CD4-positive, alpha-beta T cell treated with Interleukin-17A for 4 hours (primary cell): ENCODE measurements at places on chromosomes 11 and 22.

DNA sequence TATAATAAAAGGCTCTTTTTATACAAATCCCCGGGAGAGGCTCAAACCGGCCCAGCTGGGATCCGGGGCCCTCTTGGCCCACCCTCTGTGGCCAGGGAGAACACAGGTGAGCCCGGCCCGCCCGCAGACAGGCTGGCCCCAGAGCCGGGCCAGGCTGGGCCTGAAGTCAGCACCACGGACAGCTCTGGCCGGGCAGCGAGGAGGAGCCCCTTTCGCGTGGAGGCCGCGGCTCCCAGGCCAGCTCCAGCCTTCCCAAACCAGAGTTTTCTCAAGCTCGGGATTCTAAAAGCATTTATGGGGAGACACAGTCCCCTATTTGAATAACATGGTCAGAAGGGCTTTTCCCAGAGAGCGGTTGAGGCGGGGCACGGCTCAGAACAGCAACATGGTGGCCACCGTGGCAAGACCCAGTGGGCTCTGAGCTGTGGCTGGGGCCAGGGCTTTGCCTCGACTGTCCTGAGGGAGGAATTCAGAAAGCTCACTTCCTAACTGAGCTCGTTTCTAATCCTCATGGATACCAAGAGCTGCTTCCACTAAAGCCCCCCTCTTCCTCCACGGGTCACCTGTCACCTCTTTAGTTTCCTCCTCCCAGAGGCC, 115.4 kb downstream of the BRD1 start:
- no peak for DNase-seq

DNA sequence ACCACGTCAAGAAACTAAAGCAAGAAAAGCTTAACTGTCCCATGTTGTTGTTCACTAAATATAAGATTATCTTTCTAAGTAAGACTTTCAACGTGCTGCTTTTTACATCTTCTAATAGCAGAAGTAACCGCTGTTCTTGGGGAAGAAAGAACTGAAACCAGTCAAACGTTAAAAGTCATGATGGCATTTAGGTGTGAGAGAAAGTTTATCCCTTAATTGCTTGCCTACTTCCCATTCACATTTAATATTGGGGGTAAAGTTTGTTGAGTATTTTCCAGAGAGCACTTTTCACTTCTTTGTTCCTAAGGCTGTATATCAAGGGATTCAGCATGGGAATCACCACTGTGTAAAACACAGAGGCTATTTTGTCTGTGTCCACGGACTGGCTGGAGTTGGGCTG, 970 bp downstream of the OR5B21 start:
- DNase-seq = no peak

DNA sequence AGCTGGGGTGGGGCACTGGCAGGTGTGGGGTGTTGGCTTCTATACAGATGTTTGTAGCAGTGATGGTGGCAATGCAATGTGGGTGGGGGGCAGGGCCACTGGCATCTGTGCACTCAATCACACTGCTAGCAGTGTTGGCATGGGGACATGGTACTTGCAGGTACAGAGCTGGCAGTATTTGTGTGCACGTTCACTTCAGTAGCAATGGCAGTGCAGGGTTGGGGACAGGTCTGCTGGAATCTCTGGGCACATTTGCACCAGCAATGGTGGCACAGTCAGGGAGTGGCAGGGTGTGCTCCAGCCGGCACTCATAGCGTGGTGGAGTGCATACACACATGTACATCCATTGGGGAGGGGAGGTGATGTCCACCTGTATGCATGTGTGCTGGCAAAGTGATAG, 775.2 kb downstream of the CNTN5 start:
- DNase-seq = no peak

DNA sequence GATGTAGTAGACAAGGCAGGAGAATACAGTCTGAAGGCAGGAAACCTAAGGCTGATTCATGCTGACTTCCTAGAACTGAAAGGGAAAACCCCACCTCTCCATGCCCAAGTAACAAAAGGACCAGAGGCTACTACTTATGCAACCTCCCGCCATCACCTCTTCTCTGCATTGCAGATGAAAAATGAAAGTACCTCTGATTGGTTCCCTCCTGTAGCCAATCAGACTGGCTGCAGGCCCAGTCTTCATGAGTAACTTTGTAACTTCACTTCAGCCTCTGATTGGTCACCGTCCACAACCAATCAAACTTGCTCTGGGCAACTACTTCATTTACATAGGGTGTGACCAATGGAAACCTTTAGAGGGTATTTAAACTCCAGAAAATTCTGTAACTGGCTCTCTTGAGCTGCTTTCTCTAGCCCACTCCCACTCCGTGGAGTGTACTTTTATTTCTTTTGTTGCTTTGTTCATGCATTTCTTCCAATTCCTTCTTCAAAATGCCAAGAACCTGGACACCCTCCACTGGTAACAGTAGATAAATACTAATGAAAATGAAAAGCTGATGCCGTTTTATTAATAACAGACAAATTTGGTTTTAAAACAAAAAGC, 5.2 kb upstream of the MAP6 start:
- no peak for DNase-seq

- no peak for DNase-seq
Measured at GRCh38 chr22:24989541-24989951, 37.0 kb downstream of the KIAA1671 start.

DNA sequence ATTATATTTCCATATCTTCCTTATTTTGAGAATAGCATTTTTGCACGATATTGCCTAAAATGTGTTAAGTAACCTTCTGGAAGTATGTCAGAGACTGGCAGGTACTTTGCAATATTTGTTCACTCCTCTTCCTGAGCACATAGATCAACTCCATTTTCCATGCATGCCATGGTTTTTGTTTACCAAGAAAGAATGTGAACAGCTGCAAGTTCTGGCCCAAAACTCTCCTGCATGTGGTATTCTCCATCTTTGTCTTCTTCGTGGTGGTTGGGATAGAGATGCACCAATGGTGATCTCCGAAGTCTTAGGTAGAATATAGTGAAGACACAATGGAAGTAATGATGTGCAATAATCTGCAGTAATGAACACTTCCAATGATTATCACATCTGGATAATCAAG, 2241.0 kb upstream of the RAG2 start:
- no peak for DNase-seq

DNA sequence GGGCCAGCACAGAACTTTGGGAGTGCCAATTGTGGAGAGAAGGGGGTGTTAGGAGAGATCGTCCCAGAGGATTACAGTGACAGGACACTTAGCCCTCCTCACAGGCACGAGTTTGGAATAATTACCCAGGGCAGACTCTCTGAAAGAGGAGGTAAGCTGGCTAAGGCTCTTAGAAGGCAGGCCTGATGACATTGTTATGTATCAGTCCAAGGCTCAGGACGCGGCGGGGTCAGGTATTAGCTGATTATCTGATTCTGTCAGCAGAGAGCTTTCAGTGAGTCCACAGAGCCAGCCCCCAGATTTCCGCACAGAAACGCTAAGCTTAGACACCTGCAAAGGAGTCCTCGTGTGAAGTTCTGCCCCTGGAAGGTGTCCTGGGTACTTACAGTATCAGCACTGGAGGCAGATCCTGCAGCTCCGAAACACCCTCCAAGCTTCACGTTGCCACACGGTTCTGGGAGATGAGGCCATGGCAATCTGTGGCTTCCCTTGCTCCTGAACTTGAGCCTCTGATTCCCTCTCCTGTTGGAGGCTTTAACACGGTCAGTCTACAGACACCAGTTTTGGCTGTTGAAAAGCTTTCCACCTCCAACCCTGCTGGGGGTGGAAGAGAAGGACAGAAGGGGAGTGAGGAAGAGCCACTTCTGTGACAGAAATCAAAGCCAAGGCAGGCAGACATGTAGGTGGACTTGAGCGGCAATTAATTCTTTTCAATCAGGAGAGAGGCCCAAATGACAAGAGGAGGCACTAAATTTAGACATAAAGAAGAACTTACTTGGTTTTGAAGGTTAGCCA, 123.6 kb upstream of the CADM1 start:
- no peak for DNase-seq

DNA sequence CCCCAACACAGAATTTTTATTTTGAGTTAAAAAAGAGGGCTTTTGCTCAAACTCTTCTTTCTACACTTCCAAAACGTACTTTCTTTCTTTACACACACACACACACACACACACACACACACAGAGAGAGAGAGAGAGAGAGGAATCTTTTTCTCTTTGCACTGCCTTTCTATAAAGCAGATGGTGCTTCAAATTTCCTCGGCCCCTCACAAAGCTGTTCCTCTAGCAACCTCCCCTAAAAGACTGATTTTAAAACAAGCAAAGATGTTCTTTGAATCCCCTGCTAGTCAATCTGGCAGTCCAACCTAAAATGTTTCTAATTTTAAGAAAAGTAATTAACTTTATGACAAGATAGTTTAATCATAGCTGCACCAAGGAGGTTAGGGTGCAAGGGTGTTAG, 2.7 kb upstream of the ANO3 start:
- DNase-seq = no peak

DNA sequence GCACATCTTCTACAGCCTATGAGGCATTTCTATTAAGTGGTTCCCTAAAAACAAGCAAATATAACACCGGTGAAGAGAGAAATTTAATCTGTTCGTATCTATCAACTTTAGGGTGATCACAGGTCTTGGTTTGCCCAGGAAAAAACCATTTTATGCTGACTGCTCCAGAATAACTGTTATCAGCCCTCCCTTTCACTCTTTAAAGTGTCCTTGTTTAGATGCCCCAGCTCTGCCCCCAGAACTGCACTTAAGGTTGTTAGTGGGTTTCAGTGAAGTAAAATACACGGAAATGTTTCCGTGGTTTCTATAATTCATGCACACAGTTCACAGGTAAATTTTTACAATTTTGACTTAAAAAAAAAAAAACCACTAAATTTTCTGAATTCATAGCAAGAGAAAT, 70.0 kb downstream of the NARS2 start:
- DNase-seq = no peak

DNA sequence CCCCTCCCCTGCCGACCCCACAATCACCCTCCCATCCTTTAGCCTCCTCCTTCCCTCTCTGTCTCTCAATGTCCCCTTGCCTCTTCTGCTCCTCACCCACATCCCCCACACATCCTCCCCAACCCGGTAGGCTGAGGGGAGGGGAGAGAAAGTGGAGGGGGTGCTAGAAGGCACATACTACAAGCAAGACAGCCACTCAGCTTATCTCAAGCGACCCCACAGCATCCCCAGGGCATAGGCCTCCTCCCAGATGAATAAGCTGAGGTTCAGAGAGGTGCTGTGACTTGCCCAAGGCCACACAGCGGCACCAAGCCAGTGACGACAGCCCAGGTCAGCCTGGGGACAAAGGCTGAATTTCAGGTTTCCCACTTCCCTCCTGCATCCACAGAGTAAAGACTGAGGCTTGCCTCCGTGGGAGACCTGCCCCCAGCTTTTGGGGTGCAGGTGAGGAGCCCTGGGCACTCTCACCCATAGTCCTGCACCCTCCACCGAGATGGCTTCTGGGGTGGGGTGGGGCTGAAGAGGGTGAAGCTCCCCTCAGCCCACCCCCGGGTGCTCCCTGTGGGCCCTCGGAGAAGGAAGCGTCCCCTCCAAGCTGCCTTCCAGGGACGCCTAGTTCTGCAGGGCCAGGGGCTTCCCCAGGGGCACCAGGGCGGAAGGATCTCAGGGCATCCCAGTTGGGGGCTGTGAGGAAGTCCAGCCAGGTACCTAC, 511 bp downstream of the RAC2 start:
- peak; percentile 47 for DNase-seq

- peak; percentile 22 for DNase-seq
Measured at GRCh38 chr11:67022961-67023956, at the start of gene SYT12. Gene SYT12 (plus strand): TSS chr11:67023134. CDS start chr11:67030145, 7,011 bp downstream.

GRCh38 chr11:57476757-57477506, 16.6 kb downstream of the RTN4RL2 start:
- DNase-seq = peak; percentile 49

DNA sequence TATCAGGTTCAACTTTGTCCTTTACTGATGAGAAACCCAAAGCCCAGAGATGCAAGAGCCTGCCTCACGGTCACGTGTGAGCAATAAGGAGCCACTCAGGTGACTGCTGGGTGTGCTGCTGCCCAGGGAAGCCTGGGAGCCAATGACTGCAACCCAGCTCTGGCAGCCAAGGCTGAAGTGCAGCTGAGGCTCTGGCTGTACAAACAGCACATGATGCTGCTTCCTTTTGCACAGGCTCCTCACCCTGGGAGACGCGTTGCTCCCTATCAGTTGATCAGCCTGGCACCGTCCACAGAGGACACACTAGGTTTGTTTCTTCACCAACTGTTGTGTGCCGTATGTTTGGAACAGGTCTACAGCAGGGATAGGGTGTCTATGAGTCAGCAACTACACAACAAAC, 168.7 kb downstream of the EFCAB6 start:
- no peak for DNase-seq

- no peak for DNase-seq
Measured at GRCh38 chr11:24748261-24748660, 251.4 kb downstream of the LUZP2 start.

DNA sequence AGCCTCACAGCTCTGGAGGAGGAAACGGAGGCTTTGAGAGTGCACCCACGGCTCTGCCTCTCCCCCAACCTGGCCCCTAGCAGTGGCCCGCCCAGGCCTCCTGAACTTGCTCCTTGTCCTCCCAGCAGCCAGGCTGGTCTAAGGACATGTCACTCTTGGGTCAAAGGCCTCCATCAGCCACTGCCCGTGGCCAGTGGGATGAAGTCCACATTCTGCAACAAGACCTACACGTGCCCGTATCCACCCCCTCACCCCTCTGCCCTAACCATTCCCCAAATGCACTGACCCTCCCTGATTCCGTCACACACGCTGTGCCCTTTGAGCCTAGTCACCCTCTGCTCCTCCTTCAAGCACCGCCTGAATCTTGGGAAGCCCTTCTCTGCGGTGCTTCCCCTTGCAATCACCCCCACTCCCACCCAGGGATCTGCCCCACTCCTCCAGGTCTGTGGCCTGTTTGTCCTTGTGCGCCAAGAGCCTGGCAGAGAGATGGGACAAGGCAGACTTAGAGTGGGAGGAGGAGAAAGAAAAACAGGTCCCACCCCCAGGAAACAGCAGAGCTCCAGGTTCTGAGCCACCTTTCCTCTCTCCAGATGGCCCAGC, 37.5 kb upstream of the TEF start:
- no peak for DNase-seq

- DNase-seq = no peak
Measured at GRCh38 chr22:27844656-27845591, 43.4 kb upstream of the MN1 start.

GRCh38 chr11:129973809-129974208, 28.8 kb downstream of the PRDM10 start:
- no peak for DNase-seq

DNA sequence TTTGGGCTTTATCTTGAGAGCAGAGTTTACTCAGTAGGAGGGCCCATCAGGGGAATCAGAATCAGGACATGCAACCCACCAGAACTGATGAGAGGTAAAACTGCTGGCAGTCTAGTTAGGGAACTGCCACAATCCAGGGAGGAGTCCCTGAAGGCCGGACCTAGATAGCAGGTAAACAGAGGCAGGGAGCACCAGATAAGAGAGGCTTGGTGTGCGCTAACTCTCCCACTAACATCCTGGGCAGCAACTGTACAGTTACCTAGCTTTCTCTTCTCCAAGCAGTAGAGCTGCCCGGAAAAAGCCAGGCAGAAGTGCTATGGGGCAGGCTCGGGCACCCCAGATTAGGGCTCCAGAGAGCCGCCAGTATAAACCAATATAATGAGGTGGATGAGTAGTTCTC, 865 bp upstream of the AMOTL1 start:
- DNase-seq = no peak

- no peak for DNase-seq
Measured at GRCh38 chr11:57354699-57355098, 16.5 kb downstream of the P2RX3 start.
